ENCODE measurements at places on chromosomes 2 and 18.
A peak's percentile ranks its signal among the peaks of the same experiment; 100 is the strongest.

DNA sequence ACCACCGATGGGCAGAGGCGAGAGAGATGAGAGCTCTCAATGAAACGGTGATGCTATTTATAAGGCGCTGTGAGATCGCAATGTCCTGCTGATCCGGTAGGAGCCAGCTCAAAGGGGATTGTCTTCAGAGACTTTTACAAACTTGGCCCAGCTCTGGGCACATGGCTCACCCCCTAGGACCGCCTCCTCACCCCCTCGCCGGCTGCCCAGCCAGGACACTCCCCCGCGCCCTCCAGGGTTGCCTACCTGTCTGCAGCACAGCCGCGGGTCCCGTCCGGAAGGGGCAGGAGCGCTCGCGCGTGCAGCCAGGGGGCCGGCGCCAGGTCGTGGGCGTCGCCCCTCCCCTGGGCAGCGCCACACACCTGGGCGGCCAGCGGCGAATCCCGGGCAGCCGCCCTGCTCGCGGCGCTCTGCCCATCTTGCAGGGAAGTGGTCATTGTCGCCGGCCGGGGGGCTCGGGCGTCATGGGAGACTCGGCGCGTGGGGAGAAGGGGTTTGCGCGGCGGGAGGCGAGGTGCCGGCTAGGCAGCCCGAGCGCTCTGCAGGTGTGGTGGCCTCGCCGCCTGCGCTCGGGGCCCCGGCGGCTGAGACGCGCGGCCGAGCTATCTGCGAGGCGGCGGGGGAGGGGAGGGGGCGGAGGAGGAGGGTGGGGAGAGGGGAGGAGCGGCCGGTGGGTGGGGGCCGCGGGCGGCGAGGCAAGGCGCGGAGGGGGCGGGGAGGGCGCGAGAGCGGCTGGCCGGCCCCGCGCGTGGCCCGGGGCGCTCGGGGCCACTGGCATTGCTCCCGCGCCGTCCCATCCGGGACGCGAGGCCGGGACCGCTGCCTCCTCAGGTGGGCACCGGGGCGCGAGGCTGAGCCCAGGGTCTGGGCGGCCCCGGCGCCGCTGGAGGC is at the start of gene GRB14:
TSS of gene GRB14 (minus strand) at position 610 of the 891 bp plus-strand sequence. CDS start at position 437, 173 bp downstream.
- no peak for DNase-seq

DNA sequence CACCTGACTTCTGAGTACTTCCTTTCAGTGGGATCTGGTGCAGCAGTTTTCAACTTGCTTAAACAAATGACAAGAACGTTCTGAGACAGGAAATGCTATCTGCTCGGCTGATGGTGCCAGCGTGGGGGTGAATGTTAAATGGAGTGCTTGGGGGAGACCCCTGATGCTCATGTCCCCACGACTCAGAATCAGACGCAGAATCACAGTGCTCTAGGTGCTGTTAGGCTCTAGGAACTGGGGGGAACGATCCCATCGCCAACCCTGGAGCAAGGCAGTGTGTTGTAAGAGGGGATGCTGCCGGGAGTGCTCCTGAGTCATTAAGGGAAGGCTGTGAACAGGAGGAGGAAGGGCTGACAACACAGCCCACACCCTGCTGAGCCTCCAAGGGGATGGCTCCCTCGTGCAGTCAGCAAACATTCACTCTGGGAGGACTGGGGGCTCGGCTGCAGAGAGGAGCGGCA is 34.1 kb upstream of the KCNF1 start:
- DNase-seq = no peak

- DNase-seq = no peak
These were observed 134.5 kb upstream of the CWC22 start for GRCh38 chr2:180141600-180141999.

DNA sequence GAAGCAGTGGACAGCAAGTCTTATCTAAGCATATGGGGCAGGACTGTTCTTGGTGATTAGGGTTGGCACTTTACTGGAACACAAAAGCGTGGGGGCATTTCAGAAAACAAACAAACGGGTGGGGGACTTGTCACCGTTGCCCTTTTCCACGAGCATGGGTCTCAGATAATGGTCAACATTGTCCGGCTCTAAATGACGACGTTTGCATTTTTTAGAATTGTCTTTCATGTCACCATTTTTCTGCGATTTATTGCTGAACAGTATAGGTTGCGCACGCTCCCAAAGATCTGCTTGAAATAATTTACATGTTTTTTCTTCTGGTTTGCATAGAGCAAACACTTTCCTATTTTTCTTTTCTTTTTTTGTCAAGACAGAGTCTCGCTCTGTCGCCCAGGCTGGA is 46.6 kb upstream of the TBC1D8 start:
- no peak for DNase-seq

DNA sequence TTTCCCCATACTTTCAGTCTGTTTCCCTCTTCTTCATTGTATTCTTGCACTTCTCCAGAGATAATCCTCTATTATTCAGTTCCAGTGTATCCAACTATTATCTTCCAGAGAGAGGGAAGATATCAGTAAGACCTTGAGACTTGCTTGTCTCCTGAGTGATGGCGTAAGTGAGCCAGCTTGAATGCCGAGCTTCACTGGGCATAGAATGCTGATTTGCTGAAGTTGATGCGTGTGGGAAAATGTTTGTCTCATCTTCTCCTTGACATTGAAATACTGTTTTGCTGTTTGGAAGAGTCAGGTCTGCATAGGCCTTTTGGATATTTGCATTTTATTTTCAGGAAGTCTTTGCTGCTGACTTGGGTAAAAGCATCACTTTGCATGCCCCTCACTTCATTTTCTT is 41.1 kb upstream of the MGAT5 start:
- DNase-seq = no peak

GRCh38 chr2:19706332-19706731 is 195.5 kb downstream of the TTC32 start:
- no peak for DNase-seq

DNA sequence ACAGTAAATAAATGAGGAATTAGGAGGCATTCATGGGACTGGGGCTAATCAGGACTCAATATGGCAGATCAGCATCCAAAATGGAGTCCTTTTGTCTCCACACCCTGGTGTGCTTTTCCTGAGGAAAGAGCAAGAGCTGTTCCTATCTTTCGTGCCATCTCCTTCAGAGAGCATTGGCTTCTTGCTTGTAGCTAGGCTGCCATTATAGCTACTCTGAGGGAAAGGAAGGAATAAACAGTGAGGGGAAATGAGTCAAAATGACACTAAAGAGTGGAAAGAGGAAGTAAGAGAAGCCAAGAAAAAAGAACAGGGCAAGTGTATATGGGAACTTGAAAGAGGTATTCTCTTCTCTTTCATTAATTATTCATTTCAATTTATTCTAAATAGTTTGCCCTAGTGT is 8.4 kb upstream of the NMI start:
- DNase-seq = peak; percentile 70

DNA sequence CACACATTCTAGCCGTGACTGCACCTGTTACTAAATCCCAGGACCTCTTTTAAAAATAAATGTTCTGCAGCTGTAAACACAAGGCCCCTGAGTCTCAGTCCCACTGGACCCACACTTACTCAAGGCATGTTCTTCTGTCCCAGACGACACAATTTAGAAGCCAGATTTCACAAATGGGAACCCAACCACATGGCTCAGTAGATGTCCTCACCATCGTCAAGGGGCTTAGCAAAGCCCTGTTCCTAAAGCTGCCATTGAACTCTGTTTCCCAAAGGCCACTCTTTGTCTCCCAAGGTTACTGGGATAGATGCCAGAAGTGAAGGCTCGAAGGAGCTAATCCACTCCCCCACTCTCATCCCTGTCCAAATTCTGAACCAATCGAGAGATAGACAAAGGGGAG is 301.0 kb downstream of the GALR1 start:
- no peak for DNase-seq

DNA sequence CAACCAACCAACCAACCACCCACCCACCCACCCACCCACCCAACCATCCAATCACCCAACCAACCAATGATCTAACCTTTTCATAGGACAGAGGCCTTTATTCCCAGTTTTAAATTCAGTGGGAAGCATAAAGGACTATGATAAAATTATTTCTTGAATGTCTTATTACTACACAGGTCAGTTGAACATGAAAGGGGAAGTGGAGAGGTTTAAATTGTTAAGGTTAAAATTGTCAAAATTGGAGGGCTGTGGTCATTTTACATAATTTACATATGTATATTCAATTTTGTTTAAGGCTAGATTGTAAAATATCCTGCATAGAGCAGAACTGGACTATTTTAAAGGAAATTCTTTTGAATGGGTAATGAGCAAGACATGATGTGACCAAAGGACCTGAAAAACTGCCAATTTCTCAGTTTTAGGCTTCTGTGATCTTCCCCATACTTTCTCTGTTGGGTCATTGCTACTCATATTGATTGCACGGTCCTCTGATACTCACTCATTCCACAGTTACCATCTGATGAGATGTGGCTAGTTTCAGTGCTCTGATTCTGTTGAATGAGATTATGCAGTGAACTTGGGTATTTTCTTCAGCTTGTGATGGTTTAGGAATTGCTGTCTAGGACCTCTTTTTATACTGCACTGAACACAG is 127.4 kb downstream of the PLCL1 start:
- DNase-seq = no peak

GRCh38 chr2:131043199-131044074 is 49.8 kb downstream of the FAM168B start:
- DNase-seq = no peak

GRCh38 chr2:176490061-176490861 is 221.0 kb downstream of the MTX2 start:
- DNase-seq = no peak

DNA sequence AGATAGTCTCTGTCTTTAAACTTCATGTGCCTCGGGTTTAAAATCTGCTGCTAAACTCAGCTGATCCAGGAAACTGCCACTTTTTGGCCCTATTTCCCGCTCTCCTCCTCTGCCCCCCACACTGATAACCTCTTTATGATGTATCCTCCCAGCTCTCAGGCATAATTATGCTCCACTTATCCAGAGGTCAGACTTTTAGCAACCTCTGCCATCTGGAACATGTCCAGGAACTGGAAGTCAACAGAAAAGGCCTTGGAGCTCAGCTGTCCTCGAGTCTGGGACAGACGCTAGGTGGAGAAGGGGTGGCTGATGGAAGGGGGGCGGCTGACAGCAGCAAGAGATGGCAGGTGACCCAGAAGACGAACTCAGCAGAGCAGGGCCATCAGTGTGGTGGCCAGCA is 41.2 kb downstream of the ASAP2 start:
- no peak for DNase-seq

DNA sequence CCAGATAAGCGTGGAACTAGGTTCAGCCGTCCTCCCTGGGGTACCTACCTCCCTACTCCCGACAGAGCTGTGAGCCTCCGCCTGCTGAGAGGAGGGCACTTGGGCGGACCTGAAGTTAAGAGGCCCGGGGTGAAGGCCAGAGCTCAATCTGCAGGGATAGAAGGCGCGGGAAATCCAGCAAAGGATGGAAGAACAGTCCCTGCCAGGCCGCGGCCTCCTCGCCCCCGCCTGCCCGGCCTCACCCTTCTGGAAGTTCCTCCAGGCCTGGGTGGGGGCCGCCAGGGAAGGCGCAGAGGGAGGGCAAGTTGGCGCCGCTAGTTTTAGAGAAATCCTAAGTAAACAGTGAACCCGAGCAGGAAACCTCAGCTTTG is 13.0 kb downstream of the EN1 start:
- no peak for DNase-seq

DNA sequence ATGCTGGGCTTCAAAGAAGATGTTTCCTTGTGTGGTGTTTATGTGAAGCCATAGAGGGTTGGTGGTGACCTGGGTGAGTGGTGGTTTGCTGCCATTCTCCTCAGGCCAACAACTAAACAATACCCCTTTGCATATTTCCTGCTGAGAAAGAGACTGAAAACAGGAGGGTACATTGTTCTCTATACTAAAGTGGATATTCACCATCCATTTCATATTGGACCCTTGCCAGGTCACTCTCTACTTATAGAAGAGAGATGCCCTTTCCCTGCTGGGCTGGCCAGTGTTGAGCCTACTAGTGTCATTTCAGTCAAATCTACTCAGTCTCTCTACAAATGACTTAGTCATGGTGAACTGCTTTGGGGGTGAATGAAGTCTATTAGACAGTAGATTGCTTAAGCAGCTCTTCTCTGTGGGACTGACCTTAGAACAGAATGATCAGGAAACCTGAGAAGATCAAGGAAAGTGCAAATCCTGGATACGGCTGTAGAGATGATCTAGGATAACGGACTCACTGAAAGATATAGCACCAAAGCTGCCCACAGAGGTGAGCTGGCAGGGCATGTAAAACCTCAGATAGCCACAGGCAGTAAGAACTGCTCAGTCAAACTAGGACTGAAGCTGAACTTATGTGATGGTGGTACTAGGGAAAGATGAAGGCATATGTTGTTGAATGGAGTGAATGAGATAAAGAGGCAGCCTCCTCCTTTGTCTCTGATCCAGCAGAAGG is 154.9 kb downstream of the MYO3B start:
- no peak for DNase-seq

- no peak for DNase-seq
These were observed 85.9 kb upstream of the RTN4 start for GRCh38 chr2:55136138-55136541.

DNA sequence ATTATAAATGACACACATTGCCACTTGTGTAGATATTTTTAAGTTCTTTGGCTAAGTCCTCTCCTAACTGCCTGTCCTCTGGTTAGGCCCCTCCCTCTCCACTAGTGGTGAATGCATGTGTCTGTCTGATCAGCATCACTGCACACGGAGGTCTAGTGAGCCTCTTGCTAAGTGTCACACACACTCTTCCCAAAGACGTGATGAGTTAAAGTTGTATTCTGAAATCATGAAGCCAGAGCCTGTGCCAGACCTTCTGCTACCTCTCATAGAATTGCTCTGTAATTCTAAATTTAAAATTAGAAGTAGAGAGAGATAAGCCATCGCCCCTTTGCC is 41.3 kb downstream of the RALB start:
- no peak for DNase-seq

- no peak for DNase-seq
These were observed 265.2 kb upstream of the SPHKAP start for GRCh38 chr2:228446734-228447133.

GRCh38 chr18:2997846-2998564 is 14.9 kb downstream of the LPIN2 start:
- DNase-seq = no peak

DNA sequence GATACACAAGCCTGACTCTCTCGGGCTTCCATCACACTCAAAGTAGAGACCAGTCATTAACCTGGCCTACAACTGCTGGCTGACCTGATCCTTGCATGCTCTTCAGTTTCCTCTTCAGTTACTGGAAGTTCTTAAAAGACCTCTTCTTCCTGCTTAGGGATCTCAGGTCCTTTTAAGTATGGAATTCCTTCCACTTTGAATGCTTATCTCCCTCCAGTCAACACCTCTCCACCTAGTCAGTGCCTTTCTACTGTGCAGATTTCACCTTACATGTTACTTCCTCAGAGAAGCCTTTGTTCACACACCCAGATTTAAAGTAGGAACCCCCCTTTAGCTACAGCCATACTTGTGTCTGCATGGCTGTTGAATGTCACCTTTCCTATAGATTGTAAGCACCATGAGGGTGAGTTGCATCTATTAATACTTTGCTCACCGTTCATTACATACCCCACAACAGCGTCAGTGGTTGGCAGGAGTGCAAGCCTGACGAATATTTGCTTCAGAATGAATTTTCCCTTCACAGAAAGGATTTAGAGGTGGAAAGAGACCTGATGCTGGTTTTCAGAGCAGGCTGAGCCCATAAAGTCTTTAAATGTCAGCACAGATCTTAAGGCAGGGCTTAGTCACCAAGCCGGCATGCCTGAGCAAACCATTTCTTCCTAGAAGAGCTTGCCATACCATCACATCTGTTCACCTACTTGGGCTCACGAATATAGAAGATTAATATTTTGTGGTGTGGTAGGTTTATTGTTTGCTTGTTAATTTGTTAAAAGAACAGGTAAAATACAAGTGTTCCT is 90.1 kb downstream of the ACVR1 start:
- DNase-seq = no peak
